Activated CD4-positive, alpha-beta T cell treated with anti-CD3 and anti-CD28 coated beads, Interleukin-2, amount 50 U/mL, for 1 hour (primary cell): ENCODE measurements at places on chromosomes 5 and 9.

DNA sequence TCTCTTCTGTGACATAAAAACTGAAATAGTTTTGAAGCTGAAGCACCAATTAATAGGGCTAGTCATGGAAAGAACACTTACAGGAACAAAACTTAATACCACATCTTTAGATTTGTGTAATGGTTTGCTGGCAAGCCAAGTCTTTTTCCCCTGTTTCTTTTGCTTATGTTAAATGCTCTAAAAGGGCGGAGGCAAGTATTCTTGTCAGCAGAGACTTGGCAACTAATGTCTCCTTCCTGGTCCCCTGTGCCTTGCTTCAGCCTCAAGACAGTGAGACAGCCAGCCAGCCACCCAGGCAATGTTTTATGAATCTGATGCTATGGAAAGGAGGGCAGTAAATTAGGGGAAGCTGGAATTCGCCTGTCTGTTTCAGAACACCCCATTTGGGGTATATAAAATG is 45.7 kb downstream of the PRRC1 start:
- no peak for DNase-seq

GRCh38 chr9:114613087-114613486 is 2.0 kb downstream of the TMEM268 start:
- DNase-seq = no peak

GRCh38 chr5:172833686-172834414 is at the start of gene ERGIC1:
Gene ERGIC1 (plus strand): TSS chr5:172834251. CDS start chr5:172834414, 163 bp downstream.
- DNase-seq = peak; percentile 50

- DNase-seq = no peak
Observed at GRCh38 chr5:177474002-177474476, 605 bp upstream of the DBN1 start.

- DNase-seq = no peak
Observed at GRCh38 chr9:15485836-15486666, 24.7 kb downstream of the PSIP1 start.

GRCh38 chr5:88130211-88130815 is 138.3 kb downstream of the TMEM161B start:
- DNase-seq = no peak

GRCh38 chr9:113858282-113858681 is 17.8 kb upstream of the ZNF618 start:
- DNase-seq = no peak

GRCh38 chr5:37882636-37883035 is 42.8 kb upstream of the GDNF start:
- DNase-seq = no peak

DNA sequence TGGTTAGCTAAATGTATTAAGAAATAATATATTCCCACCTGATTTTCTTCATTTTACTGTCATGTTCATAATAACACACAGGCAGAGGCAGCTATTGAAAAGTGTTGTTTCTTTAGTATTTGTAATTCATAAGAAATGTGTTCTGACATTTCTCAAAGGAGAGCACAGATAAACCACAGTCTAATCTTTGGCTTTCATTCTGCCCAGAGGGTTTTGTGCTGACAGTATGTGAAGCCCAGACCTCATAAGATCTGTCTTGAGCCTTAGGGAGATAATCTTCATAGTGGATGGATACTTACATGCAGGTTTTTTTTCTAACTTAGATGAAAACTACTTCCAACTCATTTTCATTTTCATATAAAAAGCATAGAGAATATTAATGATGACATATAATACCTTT is 206.1 kb downstream of the CHSY3 start:
- no peak for DNase-seq

DNA sequence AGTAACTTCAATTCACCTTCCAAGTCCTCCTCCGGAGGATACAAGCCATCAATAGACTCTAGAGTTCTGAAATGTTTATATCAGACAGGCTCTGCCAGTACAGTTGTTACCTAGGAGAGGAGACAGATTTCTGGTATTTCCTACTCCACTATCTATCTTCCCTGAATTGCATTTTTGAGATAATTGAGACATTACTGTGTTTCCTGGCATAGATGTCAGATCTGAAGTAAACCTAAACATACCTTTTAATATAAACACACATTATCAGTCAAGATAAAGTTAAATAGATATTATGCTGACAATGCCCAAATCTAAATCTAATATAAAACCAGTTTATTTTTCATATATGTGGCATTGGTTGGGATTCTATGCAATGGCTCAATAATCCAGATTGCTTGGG is 8.2 kb upstream of the TYRP1 start:
- no peak for DNase-seq

DNA sequence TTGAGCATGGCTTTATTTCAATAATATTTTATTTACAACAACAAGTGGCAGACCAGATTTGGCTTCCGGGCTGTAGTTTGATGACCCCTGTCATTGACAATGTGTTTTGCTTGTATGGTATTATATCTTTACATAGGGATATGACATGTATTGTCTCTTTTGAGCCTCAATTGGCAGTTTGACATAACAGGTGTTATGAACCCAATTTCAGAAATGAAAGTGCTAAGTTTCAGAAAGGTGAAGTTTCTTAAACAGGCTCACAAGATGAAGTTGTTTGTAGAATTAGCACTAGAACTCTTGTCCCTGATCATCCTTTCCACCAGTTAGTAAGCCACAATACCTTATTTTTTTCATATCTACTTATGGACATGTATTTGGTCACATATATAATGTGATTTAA is 303.0 kb upstream of the GRIA1 start:
- no peak for DNase-seq

DNA sequence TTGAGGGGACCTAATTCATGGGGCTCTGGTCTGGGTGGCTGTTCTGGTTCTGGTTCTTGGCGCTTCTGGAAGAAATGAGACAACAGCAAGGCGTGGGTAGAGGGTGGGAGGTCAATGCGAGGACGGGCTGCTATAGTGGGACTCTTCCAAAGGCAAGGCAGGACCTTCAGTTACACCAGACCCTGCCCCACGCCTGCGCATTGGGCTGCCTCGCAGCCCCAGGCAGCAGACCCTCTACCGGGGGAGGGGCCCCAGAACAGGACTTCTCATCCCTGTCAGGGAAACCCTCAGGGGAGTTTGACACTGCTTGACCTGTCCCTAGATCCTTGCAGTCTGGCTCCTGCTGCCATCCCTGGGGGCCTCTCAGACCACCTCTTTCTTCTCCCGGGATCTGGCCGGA is 18.5 kb downstream of the CCDC69 start:
- no peak for DNase-seq

DNA sequence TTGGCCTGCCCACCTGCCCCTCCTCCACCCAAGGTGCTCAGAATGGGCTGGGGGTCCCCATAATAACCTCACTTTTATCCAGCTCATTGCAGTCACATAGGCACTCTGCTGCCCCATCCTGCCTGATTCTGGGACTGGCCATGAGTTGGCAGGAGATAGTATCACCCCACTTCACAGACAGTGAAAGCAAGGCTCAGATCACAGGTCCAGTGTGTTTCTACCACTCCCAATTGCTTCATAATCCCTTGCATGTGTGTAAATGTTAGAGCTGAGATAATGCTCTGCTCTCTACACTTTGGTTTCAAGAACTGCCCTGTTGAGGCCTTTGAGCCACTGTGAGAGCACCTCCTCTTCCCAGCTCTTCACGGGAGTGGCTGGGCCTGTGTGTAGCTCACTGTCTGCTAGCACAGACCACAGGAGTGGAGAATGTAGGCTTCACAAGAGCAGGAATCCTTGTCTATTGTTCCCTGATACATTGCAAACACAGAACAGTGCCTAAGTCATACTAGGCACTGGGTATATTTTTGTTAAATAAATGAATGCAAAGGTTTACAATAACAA is 8.4 kb downstream of the PCYOX1L start:
- DNase-seq = no peak
